Stimulated activated naive CD4-positive, alpha-beta T cell treated with Interleukin-2 at 50 U/mL for 16 hours (primary cell): ENCODE measurements at places on chromosomes 16 and 17.

DNA sequence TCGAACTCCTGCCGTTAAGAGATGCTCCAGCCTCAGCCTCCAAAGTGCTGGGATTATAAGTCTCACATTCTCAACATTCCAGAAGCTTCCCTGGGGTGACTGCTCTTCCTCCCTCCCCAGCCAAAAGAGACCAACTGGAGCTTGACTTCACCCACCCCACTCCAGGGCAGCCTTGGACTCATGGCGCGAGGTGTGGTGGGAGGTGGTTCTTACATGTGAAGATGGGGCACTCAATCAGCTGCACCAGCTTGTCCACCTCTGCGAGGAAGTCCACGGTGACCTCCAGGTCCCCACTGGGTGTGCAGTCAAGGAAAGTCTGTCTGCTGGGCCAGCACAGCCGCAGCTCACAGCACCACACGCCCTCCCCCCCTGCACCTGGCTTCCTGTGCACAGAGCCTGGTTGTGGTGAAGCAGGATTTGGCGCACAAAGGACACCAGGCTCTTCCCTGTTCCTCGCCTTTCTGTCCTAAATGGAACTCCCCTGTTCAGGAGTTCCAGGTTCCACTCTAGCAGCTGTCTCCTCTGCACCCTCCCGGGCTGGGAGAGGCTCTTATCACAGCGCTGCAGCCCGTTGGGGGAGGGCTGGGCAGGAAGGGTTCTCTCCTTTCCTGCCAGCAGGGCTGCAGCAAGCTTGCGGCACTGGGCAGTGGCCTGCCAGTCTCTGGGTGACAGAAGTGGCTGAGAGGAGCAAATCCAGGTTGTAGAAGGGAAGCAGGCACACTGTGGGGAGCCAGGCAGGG lies 9.6 kb upstream of the MTSS2 start:
- DNase-seq, result no peak

- DNase-seq, result peak; percentile 15
These were observed 56.6 kb downstream of the IRF8 start for GRCh38 chr16:85955566-85955965.

DNA sequence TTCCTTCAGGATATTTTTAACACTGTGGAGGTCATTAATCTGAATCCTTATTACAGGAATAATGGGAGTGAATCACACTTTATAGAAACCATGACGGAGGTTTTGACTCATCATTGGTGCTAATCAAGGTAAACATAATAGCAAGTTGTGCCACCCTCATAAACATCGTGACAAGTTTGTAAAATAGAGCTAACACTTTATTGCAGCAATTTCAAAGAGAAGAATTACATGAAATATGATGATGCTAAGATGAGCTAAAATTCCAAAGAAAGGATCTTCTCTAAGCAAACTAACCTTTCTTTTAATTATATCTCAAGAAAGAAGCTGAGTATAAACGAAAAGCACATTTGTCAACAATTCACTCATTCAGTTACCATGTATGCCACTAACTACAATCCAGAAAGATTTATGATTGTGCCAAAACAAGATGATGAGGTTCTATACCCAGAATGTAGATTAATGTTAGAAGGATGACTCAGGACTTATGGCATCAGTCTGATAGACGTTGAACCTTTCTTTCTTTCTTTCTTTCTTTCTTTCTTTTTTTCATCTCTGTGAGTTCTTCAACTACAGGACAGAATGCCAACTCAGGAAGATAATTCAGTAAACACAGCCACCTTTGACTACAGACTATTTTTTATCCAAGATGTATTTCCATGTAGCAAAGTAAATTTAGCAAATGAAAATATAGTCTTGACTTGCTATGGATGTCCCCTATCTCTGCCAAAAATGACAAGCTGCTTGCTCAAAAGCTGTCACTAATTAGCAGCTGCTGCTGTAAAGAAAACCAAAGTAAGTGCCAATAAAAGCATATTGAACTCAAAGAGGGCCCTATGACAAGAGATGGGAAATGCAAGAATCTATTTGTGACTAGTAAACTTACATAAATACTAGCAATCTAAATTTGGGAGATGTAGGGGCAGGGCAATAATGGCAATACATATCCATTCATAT lies 23.3 kb downstream of the STAT5B start:
- DNase-seq, result no peak

DNA sequence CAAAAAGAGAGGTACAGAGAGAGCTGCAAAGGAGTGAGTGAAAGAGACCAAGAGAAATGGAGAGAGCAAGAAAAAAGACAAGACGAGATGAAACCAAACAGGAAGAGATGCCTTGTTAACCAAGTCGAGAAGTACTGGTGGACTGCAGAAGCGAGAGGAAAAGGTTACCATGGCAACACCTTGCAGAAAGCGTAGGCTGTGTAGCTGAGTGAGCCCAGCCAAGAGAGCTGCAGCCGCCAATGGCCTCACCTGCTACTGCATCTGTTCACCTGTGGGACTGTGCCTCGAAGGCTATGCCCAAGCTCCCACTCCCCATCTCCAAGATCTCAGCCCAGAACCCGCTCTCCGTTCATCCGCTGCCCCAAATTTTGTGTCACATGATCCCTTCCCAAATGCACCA lies 161.3 kb downstream of the SLC39A11 start:
- no peak for DNase-seq

GRCh38 chr17:31596382-31597323 lies 205.2 kb downstream of the RAB11FIP4 start:
- DNase-seq, result no peak
